ENCODE measurements at places on chromosomes 3 and 15.
A peak's percentile ranks its signal among the peaks of the same experiment; 100 is the strongest.

DNA sequence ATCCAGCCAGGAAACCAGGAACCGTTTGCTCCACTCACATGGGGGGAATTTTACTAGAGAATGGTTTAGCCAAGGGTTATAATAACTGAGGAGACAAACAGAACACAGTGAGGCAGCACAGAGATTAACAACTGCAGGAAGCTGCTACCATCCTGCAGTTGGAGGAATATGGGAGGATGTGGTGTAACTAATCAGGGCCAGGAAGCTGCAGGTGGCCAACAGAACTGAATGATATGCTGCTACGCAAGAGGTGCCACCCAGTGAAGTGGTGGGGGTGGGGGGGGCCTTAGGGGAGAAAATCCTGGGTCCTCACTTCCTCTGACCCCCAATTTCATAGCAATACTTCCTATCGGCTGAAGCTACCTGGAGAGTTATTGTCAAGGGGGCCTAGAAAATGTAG is 306.4 kb upstream of the STT3B start:
- no peak for DNase-seq

- DNase-seq: no peak
Measured at GRCh38 chr3:10500717-10501663, 4.4 kb downstream of the ATP2B2 start.

DNA sequence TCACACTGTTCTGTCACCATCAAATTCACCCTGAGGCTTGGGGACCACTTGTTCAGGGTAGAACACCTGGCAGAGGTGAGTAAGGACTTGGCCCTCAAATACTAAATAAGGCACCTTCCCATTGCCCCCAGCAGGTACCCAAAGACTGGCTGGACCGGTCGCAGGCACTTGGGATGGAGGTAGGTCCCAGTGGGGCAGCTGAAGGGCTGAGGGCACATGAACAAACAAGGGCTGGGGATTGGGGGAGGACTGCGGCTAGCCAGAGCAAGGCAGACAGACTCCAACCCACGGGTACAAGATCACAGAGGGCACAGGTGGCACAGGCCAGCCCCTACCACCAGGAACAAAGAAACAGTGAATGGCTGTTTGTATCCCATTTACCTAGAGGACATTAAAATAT is 1.9 kb downstream of the MRPS25 start:
- no peak for DNase-seq

DNA sequence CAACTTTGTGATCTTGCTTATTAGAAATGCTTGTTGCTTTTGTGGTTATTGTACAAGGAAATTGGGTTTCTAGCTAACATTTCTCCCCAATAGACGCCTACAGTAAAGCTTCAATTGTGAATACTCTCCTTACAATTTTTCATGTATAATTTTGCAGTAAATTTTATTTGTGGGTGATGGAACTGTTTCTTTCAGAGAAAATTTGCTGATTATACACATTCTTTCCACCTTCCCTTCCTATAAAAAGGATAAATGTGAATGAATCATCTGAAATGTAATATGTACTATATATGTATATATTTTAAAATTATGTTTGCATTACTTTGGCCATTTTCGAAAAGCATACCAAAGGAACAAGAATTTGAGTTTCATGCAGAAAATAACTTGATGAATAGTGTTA is 162.7 kb upstream of the CRBN start:
- no peak for DNase-seq

DNA sequence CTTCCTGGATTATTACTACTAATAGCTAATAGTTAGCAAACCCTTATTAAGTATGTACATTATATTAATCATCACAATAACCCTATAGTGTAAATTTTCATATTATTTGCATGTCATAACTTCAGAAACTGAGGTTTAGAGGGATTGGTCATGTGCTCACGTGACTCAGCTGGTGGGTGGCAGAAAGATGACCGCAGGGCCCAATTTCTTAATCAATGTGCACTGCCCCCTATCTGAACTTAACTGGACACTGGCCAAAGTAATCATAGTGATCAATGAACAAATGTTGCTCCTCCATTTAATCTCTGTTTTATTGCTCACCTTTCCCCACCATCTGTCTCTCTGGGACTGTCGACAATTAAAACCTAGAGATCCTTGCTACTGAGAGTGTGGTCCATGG is 52.2 kb downstream of the PLD1 start:
- DNase-seq: no peak

DNA sequence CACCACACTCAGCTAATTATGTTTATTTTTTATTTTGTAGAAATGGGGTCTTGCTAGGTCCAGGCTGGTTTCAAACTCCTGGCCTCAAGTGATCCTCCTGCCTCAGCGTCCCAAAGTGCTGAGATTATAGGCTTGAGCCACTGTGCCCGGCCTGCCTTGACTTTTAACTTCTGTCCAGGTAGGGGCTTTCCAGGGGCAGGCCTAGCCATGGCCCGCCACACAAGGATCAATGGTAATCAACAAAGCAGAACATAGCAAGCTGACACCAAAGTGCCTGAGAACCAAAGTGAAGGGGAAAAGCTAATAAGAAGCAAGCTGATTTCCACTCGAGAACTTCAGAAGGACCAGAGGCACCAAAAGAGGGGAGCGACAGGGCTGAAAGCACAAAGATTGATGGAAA is 9.4 kb upstream of the CRTC3 start:
- no peak for DNase-seq

DNA sequence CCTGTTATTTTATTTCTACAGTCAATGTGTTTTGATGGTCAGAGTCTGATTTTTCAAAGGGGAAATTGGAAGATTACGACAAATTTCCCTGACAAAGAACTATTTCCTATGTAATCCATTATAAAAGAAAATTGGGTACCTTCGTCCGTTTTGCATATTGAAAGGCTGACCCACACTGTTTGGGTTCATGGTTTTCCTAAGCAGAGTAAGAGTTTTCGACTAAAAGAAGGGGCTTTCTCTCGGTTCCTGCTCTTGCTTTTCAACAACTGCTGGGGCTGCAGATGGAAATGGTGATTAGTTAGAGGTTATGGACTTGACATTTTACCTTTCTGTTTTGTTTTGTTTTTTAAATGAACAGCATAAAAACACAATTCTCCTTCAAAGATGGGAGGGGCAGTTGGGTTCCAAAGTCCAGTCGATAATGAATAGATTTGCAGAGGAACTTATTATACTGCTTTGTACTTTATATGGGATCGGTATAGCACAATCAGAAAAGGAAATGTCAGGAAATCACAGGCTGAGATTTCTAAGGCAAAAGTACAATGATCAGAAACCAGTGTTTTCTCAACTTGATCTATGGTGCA is 978 bp downstream of the KCNMB2 start:
- DNase-seq: no peak

GRCh38 chr3:52854013-52854412 is 19.2 kb upstream of the MUSTN1 start:
- DNase-seq: no peak

- no peak for DNase-seq
Measured at GRCh38 chr3:39166932-39167532, 13.6 kb upstream of the CSRNP1 start.

DNA sequence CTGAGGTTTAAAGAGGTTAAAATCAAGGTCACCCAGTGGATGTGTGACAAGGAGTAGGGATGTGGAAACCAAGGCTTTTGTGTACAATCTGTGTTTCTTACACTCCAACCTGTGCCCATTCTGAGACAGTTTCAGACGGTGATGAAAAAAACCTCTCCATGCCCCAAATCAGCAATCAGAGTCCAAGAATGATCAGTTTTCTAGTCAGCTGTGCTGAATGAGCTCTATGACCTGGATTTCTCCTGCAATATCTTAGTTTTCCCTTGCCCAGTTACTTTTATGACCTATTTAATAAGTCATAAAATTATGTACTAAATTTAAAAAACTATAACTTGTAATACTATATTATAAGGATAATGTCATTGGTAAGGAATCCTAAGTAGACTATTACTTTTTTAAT is 37.5 kb upstream of the CBLB start:
- no peak for DNase-seq

GRCh38 chr3:157294953-157295352 is 135.0 kb upstream of the CCNL1 start:
- no peak for DNase-seq

DNA sequence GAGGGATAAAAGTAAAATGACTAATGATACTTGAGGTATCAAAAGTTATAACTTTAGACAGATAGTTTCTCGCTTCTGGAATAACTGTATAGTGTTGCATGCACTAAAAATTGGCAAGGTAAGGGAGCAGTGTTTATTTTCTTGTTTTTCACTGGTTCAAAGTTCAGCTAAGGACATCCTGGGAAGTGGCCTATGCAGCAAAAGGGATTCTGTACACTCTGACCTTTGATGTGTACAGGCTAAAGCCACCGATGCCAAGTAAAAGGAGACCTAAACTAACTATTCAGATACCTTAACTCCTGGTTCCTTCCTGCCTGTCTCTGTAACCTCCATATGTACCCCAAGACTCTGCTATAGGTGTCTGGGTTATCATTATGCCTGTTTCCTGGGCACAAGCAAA is 1.7 kb downstream of the FBXO40 start:
- DNase-seq: no peak

- DNase-seq: no peak
Measured at GRCh38 chr15:73956743-73957135, 30.5 kb downstream of the LOXL1 start.

DNA sequence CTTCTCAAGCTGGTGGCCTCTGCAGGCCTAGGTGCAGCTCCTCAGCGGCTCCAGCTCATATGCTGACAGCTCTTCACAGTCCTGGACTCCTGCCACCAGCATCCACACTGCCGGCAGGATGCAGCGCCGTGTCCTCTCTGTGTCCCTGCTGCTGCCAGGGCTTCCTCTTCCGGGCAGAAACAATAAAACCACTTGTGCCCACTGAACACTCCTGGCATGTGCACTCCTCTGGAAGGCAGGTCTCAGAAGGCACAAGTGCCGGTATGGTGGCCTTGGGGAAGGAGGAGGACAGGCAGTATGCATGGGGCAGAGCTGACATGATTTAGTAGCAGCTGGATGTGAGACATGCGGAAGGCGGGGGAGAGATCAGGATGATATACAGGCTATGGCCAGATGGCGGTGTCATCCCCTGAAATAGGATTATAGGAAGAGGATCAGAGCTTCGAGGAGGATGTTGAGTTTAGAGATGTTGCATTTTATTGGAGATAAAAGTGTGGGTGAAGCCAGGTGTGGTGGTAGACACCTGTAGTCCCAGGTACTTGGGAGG is 7.5 kb upstream of the MAN2A2 start:
- DNase-seq: no peak

DNA sequence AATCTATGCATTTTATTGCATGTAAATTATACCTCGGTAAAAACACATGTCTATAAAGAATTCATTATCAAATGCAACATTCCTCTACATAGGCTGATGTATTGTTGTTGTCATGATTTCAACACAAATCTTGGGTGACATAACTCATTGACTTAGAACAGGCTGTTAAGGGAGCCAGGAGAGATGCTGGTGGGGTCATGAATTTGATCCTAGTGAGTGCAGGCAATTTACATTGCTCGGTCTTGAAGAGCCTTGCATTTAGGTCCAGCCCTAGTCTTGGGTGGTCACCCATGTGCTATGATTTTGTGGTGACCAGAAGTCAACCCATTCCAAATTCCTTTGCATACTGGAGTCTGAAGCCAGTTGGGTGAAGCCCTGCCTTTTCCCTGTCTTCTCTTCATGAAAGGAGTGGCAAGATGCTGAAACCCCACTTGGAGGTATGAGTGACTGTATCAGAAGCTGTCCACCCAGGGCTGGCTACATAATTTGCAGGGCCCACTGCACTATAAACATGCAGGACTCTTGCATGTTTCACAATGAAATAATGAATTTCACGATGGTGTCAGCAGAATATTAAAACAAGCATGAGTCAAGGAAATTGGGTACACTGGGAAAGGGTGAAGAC is 59.2 kb downstream of the RPLP1 start:
- DNase-seq: no peak

GRCh38 chr3:175307642-175308041 is 448.5 kb downstream of the NAALADL2 start:
- DNase-seq: no peak

GRCh38 chr15:84861781-84862180 is 22.7 kb upstream of the SLC28A1 start:
- no peak for DNase-seq

GRCh38 chr15:50330921-50331320 is 24.1 kb downstream of the GABPB1 start:
- DNase-seq: no peak

GRCh38 chr3:67804089-67804488 is 149.7 kb upstream of the SUCLG2 start:
- no peak for DNase-seq

DNA sequence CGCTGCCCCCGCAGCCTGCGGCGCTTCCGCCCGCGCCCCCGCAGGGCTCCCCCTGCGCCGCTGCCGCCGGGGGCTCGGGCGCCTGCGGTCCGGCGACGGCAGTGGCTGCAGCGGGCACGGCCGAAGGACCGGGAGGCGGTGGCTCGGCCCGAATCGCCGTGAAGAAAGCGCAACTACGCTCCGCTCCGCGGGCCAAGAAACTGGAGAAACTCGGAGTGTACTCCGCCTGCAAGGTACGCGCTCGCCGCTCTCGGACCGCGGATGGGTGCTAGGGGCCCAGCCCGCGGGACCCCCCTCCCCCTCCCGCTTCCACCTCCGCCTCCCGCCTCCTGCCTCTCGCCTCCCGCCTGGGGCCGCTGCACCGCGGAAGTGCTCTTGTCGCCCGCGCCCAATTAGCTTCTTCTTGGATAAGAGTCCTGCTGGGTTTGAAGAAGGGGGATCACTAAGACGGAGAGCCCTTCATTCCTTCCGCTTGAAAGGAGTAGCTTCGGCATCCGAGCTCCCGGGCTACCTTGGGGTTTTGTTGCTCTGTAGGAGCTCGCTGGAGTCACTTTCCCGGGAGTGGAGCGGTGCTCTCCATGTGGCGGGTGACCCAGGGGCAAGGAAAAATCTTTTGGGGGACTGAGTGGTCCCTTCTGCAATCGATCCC is 426 bp downstream of the KAT2B start:
- peak; percentile 29 for DNase-seq

GRCh38 chr3:172904711-172905373 is 154.3 kb downstream of the ECT2 start:
- DNase-seq: no peak

DNA sequence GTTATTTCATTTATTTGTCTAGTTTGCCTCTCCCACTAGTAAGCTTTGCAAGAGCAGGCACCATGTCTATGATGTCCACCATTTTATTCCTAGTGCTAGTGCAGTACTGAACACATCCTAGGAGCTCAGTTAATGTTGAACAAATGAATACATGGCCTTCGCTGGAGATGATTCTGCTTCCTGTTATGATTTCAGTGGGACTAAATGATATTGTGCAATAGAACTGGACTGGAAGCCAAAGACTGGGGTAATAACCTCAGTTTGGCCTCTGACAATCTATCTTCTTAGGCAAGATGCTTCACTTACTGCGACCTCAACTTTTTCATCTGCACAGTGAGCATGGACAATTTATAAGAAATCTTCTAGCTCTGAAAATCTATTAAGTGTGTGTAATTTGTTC is 191.3 kb downstream of the ADAMTSL3 start:
- DNase-seq: no peak

- DNase-seq: peak; percentile 61
Measured at GRCh38 chr15:70480196-70480856, 283.0 kb downstream of the UACA start.

Data from stimulated activated CD8-positive, alpha-beta memory T cell treated with anti-CD3 and anti-CD28 coated beads, Interleukin-7, amount 100 ng/mL, for 4 hours (primary cell).